Stimulated activated CD8-positive, alpha-beta memory T cell treated with anti-CD3 and anti-CD28 coated beads, Interleukin-2, amount 100 ng/mL, for 1 hour (primary cell): ENCODE measurements at places on chromosomes 4 and X.
A peak's percentile ranks its signal among the peaks of the same experiment; 100 is the strongest.

- no peak for DNase-seq
Measured at GRCh38 chr4:113094802-113095201, 45.3 kb downstream of the ANK2 start.

DNA sequence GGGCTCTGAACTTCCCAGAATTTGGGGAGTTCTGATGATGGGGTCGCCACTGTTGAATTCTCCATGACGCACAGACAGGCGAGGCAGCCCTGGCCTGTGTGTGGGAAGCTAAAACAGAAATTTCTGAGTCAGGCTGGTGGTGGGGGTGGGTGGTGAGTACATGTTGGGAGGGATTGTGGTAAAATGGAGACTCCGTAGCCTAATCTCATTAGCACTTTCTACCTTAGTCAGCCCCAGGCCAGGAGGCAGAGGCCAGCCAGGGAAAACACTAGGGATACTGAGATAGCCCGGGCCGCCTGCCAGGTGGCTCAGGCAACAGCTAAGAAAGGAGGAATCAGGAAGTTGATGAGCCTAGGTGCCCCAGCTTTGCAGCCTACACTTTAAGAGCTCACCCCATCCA is 39.3 kb upstream of the NHSL2 start:
- DNase-seq: no peak

DNA sequence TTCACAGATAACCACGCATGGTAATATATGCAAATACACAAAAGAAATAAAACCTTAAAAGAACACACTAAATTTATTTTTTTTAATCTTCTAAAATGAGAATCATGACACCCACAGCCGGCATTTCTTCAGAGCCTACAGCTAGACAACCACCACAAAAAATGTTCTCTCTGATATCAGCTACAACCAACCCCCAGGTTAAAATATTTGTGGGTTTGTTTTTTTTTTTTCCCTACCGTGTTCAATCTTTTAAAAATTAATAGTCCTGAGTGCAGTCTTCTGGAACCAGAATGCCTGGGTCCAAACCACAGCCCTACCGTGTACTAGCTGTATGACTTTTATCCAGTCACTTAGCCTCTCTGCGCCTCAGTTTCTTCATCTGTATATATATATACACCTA is 36.0 kb downstream of the MAML3 start:
- DNase-seq: no peak

- DNase-seq: no peak
Measured at GRCh38 chr4:138393886-138394610, 151.9 kb upstream of the SLC7A11 start.

GRCh38 chr4:173522951-173523395 is 7.1 kb downstream of the HAND2 start:
- no peak for DNase-seq

GRCh38 chr4:88106205-88106604 is 52.2 kb downstream of the ABCG2 start:
- DNase-seq: no peak

DNA sequence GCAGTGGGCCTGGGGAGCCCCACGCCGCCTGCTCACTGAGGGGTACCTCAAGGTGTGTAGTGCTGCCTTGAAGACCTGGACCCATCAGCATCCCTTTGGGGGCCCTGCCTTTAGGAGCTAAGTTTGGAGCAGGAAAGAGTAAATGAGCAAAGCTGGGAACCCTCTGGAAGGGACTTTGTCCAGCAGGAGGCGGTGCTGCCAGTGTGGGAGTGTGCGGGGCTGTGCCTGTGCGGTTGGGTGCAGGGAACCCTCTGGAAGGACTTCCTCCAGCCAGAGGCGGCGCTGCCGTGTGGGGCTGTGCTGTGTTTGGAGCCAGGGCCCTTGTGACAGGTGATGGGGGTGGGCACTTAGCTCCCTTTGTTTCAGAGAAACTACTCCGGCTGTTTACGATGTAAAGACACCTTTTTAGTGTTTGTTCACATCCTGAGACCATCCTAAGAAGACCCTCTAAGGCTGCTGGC is 25.8 kb downstream of the RGS12 start:
- DNase-seq: no peak

DNA sequence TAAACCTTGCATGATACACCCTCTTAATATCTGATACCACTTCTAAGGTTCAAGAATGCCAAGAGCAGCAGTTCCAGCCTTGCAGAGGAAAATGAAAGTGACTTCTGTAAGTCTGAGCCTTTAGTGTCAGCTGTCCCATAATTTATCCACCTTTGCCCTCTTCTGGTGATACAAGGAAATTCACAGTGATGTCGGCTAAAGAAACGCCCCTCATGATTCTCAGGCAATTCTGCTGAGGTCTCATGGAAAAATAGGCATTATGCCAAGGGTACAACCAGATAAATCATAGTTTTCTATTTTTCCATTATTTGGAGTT is 172.2 kb upstream of the CXCL13 start:
- DNase-seq: no peak

- no peak for DNase-seq
Measured at GRCh38 chr4:16827794-16828724, 70.4 kb downstream of the LDB2 start.

DNA sequence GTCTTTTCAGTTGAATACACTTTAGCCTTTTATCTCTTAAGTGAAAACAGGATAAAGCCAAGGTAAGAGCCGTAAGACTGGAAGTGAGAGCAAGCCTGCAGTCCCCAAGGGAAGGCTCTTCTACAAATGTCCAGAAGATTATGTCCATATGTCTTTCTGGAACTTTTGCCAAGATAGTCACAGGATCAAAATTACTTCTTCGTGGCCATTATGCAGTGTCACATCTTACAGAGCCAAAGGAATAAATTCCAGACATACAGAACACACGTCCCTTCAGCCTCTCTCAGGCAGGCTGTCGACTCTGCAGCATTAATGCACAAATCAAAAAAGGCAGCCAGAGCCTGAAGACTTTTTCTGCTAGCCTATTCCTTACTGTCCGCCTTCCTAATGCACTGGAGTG is 10.9 kb upstream of the GATB start:
- DNase-seq: no peak

DNA sequence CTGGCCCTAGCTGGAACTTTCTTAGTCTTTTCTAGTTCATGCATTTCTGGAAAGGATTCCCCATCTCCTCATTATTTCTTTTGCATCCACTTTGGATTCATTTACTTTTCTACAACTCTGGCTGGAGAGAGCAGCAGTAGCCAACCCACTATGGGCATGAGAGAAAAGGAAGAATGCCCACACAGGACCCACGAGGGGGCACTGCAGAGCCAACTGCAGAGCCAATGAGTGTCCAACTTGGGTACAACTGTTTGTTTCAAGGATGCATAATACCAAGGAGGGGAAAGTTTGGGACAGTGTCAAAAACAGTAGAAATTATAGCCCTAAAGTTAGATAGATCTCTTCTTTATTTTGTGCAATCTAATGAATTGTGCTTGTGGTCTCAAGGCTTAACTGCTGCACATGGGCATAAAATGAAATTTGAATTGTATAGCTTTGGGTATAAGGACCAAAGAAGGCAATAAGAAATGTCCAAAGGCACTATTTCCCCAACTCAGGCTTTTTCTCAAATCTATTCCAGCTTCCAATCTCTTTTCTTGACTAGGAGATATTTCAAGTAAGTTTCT is 230.6 kb downstream of the NSUN7 start:
- no peak for DNase-seq

GRCh38 chrX:16125520-16126149 is 2.3 kb downstream of the GRPR start:
- DNase-seq: no peak

GRCh38 chrX:31279359-31279758 is 207.5 kb upstream of the FTHL17 start:
- no peak for DNase-seq

- DNase-seq: no peak
Measured at GRCh38 chr4:100359441-100359840, 158.4 kb downstream of the EMCN start.

DNA sequence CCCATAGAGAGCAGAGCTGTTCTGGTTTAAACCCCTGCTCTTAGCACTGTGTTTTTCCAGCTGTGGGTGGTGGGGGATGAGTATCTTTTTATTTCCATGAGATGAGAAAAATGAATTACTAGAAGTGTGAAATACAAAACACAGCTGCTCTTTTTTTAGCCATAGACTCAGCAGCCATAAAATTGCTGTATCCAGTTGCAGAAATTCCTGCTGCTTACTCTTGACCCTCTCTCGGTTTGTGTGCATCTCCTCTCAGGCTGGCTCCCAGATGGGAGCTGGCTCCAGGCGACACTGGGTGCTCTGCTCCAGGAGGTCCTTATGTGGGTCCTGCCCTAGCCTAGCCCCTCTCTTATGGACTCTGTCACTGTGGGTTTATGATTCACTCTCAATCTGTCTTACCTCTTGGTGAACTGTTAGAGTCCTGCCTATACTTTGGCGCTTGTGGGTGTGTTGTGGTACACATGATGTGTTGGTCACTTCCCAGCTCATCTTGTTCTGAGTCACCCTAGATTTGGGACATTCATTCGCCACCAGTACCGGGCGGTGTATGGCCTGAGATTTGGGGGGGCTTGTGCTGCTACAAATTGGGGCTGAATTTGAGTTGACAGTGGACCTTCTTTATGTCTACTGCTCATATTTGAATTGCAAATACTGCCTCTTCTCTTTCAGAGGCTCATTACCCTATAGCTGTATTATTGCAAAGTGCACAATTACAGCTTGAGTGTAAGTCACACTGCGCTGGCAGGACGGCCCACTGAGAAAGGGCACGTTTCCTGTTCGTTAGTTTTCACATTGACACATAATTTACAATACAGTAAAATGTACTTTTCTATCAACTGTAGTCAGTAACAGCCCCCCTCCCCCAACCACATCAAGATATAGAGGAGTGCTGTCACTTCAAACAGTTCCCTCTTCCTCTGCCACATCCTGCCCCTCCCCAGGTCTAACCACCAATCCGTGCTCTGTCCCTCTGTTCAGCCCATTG is 46.9 kb upstream of the MSANTD1 start:
- peak; percentile 37 for DNase-seq

GRCh38 chr4:123891881-123892280 is 495.3 kb downstream of the SPRY1 start:
- DNase-seq: no peak

DNA sequence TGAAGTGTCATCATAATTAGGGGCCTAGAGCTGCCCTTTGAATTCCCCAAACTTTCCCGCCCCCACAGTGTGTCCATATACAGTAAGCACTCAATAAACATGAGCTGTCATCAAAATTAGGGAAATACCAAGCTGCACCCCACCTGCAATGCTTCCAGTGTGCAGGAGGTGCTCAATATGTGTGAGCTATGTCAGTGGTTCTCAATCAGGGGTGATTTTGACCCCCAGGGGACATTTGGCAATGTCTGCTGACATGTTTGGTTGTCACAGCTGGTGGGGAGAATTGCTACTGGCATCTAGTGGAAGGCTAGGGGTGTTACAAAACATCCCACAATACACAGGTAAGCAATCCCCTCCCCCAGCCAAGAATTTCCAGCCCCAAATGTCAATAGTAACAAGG is 748 bp downstream of the CFP start:
- no peak for DNase-seq

DNA sequence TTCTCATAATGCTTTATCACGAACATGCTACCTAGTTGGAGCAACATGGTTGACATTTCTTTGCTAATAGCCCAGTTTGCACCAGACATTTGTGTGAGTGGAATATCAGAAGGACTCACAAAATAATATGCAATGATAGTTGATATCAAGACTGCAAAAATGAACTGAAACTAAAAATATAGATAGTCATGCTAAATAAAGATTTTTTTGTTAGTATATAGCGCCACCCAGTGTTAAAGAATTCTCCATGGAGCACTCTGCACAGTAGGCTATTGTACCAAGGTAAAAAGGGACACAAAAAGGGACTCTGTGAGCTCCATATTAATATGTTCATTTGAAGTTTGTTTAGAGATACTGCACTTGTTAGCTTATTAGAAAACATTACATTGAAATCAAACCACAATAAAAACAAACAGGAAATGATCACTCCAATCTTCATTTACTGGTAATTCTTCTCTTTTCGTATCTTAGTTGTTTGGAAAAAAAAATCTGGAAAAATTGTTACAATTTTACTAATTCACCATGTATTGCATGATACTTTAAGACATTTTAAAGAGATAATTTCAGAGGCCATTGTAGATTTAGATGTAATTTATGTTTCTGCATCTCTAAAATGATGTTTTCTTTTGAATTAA is 1509.6 kb downstream of the ADGRL3 start:
- DNase-seq: no peak

DNA sequence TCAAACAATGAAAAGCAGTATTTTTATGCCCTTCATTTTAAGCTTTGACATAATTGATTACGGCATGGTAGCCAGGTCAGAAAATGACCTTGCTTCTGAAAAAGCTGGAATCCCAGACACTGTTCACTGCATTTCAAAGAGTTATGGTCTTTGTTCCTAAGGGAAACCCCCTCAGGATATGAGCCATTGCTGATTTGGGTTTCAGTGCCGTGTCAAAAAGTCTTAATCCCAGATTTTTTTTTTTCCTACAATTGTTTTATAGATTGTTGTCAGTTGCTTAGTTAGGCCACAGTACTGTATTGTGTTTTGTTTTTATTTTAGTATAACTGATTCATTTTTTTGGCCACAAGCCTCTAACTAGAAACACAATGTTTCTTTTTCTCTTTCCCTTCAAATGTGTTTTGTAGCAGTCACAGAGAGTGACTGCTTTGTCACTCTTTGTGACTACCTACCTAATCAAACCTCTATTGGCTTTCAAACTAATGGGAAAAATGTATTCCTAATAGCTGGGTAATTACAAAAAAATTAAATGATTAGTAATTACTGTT is 10.3 kb downstream of the WDR44 start:
- no peak for DNase-seq

- DNase-seq: no peak
Measured at GRCh38 chr4:16843831-16844508, 54.5 kb downstream of the LDB2 start.

- DNase-seq: no peak
Measured at GRCh38 chr4:107071108-107071507, 35.0 kb upstream of the DKK2 start.

GRCh38 chr4:168269896-168270295 is 48.7 kb downstream of the DDX60 start:
- no peak for DNase-seq

DNA sequence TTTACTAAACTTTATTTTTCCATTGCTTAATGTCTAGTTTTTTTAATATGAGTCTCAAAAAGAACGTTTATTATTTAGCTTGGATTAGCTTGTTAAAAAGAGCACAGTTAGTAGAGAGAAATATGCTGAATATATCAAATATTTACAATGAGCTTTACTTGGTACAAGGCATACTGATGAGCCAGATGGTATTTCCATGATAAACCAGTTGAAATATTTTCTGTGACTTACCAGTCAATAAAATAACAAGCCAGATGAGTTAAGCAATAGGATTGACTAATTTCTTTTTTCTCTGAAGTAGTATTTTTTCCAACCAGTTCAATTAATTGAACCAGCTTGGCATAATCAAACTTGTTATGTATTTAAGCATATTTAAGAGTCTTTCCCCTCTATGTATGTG is 134.1 kb downstream of the KLHL34 start:
- DNase-seq: no peak
